ENCODE measurements at places on chromosomes 5 and 9. TPM values are rescaled to one million over a fixed set of nuclear protein-coding genes. Genes with fewer than 3 reads are reported as not detected.

PCDHA13 gene
- total RNA-seq, result not detected

PCAT7 gene
- total RNA-seq, result not detected

FREM1 gene
- not detected for total RNA-seq

AFAP1L1 gene
- total RNA-seq, result 5.3 TPM

FYB1 gene
- not detected for total RNA-seq

SLC6A7 gene
- not detected for total RNA-seq

HMCN2 gene
- total RNA-seq, result not detected

IL4 gene
- not detected for total RNA-seq

GFPT2 gene
- total RNA-seq, result 20.8 TPM

ZNF883 gene
- 0.83 TPM for total RNA-seq

TRIM7 gene
- total RNA-seq, result 0.83 TPM

STING1 gene
- total RNA-seq, result 20.6 TPM
